Osteocyte (in vitro differentiated cells): ENCODE measurements at places on chromosomes 7 and 10. TPM values are rescaled to one million over a fixed set of nuclear protein-coding genes. Genes with fewer than 3 reads are reported as not detected.

DNA sequence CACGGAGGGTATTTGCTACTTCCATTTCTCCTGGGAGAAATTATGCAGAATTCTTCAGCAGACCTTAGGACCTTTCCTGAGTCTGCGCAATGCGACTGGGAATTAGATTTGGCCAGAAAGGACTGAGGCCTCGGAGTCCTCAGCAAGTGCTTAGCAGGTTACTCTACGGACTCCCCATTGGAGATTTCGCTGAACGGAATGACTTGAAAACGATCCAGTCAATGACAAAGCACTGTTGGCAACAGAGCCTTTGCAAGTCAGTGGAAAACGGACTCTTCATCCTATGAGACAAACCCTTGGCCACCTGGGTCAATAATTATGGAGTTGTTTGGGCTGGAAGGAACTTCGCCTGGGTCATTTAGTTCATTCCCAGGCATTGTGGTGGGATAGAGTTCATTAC, 107.4 kb downstream of the FAM204A start:
- no peak for DNase-seq

The MGAM2 gene
- not detected in 2 replicates for total RNA-seq

DNA sequence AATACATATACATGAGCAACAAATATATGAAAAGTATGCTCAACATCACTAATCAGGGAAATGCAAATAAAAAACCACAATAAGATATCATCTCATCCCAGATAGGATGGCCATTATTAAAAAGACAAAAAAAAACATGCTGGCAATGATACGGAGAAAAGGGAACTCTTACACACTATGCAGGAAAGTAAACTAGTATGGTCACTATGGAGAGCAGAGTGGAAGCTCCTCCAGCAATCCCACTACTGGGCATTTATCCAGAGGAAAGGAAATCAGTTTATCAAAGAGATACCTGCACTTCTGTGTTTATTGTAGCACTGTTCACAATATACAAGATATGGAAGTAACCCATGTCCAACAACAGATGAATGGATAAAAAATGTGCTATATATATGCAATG, 217.5 kb downstream of the SDK1 start:
- DNase-seq, result no peak

The CH25H gene
- not detected in 2 replicates for total RNA-seq
